Head of caudate nucleus (tissue), 42 donors: ENCODE measurements at places on chromosomes 11 and 22.

- no peak for DNase-seq
Measured at GRCh38 chr11:115521825-115522224, 17.6 kb upstream of the CADM1 start.

GRCh38 chr11:78200553-78200952 lies 11.8 kb downstream of the USP35 start:
- DNase-seq = no peak

DNA sequence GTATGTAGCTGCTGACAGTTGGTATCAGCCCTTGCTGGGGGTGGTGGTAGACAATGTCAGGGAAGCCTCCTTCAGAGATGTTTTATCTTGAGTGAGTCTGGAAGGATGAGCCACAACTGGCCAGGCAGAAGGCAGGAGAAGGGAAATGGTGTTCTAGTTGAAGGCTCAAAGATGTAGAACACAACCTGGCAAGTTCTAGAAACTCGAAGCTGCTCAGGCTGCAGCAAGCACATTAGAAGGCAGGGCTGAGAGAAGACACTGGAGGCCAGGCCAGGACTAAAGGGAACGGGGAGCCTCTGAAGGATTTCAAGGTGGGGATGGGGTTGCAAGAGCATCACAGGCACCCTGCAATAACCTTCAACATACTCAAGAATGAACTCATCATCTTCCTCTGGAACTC lies 40.4 kb downstream of the USP35 start:
- DNase-seq = no peak

- DNase-seq = no peak
Measured at GRCh38 chr22:48268771-48269552, 1506.5 kb downstream of the TBC1D22A start.

GRCh38 chr11:74009675-74010305 lies 905 bp upstream of the UCP3 start:
- no peak for DNase-seq

- DNase-seq = no peak
Measured at GRCh38 chr11:93155738-93156137, 42.1 kb downstream of the SLC36A4 start.

GRCh38 chr11:72778535-72779494 lies 15.0 kb downstream of the STARD10 start:
- no peak for DNase-seq

GRCh38 chr11:11445441-11446185 lies 92.6 kb upstream of the CSNK2A3 start:
- DNase-seq = peak; percentile 51

- no peak for DNase-seq
Measured at GRCh38 chr11:96127596-96127959, 203.7 kb upstream of the MTMR2 start.

GRCh38 chr11:95524314-95525036 lies 265.1 kb downstream of the FAM76B start:
- DNase-seq = no peak

- DNase-seq = no peak
Measured at GRCh38 chr11:40328890-40329614, 1130.4 kb downstream of the LRRC4C start.

- DNase-seq = no peak
Measured at GRCh38 chr11:31882951-31883392, 71.8 kb upstream of the PAX6 start.
